Right renal cortex interstitium (tissue), 3 donors: ENCODE measurements at places on chromosomes 5 and 9.

DNA sequence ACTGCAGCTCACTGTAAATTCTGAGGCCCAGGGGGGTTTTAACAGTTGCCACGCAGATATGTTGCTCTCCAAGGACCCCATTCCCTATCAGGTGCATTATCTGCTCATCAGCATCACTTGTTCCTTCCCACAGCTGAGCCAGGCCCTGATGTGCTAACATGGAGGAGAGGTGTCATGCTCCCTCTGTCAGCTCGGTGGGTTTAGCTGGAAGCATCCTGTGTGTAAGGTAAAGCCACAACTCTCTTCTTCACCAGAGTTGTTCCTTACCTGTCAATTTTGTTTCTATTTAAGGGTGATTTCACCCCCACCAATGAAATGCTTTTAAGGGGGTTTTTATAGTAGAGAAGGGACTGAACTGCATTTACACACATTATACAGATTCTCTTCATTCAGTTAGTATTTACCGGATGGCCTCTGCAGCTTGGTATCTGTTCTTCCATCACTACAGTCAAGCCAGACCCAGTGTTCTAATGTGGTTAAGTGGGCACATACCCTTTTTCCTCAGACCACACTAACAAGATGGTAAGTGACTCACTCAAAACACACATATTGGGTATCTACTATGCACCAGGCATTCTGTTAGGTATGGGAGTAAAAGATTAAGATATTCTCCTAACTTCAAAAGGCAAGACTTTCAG lies 205.4 kb downstream of the DCP2 start:
- no peak for DNase-seq

GRCh38 chr9:37452611-37453010 lies 12.6 kb downstream of the ZBTB5 start:
- no peak for DNase-seq

- DNase-seq, result no peak
Measured at GRCh38 chr9:649128-650074, 192.1 kb upstream of the DMRT1 start.

DNA sequence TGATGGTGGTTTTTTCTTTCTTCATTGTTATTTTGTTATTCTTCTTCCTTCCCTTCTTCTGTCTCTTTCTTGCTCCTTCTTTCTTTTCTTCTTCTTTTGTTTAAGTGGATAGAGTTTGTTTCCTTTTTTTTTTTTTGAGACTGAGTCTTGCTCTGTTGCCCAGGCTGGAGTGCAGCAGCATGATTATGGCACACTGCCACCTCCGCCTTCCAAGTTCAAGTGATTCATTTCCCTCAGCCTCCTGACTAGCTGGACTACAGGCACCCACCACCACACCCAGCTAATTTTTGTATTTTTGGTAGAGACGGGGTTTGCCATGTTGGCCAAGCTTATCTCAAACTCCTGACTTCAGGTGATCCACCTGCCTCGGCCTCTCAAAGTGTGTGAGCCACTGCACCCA lies 40.3 kb downstream of the JAK2 start:
- no peak for DNase-seq

DNA sequence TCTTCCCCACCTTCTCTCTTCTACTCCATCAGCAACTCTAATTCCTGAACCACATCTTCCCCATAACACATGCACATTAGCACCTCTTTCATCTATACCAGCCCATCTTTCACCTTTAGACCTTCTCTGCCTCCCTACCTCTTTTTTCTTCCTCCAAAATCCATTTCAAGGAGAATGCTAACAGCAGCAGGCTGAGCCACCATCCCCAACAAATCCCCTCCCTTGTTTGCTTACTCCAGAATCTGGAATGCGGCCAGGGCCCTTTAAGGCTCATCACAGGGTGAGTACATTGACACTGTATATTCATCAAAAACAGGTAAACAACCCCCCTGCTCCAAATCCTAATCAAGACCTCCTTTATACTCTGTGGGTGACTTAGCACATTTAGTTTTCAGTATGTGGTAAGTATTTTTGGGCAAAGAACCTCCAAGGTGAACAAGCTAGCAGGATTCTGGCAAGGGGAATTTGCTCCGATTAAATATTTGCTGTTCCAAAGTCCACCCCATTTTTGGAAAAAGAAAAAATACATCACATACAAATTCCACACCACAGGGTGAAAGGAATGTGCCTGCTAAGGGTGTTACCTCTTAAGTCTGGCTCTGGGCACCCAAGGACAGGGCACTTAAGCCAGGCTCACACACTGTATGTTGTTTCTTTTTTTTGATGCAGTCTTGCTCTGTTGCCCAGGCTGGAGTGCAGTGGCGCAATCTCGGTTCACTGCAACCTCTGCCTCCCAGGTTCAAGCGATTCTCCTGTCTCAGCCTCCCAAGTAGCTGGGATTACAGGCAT lies 71.4 kb downstream of the SERINC5 start:
- DNase-seq, result no peak

DNA sequence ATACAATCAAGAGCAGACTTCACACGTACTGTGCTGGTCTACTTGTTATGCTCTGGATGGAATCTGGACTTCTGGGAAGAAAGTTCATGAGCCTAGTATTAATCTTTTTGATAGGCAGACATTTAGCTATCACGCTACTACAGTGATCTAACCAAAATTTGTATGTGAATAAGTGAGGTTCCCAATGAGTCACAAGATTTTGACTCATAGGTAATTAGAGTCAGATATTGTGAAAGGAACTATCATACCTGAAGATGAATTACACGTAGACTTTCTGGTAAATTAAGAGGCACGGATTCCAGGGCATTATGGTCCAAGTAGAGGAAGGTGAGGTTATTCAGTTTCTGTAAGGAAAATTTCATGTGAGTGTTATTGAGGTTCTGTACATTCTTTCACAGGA lies 18.4 kb downstream of the OGN start:
- DNase-seq, result no peak

DNA sequence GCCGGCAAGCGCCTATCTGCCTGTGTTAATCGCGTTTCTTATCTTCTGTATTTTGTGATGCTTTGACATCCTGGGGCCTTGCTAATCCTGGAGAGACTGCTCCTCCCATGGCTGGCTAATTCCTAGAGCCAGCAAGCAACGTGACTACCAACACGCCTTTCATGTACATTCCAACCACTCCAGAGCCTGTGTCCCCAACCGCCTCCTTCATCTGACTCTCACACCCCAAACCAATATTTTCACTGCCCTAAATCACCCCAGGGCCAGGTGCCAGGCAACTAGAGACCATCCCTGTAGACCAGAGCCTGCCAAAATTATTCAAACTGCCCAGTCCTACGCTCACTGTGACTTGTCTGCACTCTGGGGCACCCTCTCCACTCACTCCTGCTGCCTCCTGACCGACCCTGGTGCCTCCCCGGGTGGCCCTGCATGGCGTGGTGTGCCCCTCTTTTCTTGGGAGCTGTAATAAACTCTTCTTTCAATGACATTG lies 50.5 kb upstream of the COL5A1 start:
- DNase-seq, result no peak
